ENCODE measurements at places on chromosomes 4 and X.

DNA sequence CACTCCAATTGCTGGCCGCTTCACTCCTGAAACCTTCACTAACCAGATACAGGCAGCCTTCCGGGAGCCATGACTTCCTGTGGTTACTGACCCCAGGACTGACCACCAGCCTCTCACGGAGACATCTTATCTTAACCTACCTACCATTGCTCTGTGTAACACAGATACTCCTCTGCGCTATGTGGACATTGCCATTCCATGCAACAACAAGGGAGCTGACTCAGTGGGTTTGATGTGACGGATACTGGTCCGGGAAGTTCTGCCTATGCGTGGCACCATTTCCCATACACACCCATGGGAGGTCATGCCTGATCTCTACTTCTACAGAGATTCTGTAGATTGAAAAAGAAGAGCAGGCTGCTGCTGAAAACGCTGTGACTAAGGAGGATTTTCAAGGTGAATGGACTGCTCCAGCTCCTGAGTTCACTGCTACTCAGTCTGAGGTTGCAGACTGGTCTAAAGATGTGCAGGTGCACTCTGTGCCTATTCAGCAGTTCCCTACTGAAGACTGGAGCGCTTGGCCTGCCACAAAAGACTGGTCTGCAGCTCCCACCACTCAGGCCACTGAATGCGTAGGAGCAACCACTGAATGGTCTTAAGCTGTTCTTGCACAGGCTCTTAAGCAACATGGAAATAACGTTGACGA is 35.8 kb upstream of the PRDM8 start:
- DNase-seq = no peak

DNA sequence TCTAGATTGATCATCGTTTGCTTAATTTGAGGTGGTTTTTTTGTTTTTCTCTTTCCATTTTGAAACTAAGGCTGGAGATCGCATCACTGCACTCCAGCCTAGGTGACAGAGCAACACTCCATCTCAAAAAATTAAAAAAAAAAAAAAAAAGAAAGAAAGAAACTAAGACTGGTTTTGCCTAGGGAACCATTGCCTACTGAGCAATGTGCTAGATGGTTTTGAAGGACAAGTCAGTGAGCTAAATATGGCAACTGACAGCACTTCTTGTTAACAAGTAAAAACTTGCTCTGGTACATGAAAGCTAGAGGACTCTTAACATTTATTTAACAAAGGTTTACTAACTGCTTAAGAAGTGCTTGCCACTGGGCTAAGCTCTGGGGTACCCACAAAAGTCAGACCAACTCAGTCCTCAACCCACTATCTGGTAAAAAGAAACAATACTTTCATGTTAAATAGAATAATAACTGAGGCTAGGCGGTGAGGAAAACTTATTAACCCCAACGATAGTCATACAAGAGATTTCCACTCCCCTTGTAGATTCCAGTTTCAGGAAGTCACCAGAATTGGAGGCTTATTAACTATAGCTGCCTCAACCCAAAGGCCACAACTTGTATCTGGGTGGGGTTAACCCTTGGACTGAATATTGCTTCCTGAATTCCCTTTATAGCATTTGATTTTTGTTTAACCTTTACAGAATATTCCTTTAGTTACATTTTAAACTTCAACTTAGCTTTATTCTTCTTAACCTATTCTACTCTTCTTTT is 111.6 kb downstream of the FRYL start:
- DNase-seq = no peak

DNA sequence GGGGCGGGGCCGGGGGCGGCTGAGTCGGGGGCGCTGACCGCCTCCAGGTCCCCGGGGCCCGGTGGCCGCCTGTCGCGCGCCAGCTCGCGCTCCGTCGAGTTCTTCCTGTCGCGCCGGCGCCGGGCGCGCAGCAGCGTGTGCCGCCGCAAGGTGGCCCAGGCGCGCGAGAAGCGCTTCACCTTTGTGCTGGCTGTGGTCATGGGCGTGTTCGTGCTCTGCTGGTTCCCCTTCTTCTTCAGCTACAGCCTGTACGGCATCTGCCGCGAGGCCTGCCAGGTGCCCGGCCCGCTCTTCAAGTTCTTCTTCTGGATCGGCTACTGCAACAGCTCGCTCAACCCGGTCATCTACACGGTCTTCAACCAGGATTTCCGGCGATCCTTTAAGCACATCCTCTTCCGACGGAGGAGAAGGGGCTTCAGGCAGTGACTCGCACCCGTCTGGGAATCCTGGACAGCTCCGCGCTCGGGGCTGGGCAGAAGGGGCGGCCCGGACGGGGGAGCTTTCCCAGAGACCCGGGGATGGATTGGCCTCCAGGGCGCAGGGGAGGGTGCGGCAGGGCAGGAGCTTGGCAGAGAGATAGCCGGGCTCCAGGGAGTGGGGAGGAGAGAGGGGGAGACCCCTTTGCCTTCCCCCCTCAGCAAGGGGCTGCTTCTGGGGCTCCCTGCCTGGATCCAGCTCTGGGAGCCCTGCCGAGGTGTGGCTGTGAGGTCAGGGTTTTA is 1.5 kb downstream of the ADRA2C start:
- peak; percentile 24 for DNase-seq

DNA sequence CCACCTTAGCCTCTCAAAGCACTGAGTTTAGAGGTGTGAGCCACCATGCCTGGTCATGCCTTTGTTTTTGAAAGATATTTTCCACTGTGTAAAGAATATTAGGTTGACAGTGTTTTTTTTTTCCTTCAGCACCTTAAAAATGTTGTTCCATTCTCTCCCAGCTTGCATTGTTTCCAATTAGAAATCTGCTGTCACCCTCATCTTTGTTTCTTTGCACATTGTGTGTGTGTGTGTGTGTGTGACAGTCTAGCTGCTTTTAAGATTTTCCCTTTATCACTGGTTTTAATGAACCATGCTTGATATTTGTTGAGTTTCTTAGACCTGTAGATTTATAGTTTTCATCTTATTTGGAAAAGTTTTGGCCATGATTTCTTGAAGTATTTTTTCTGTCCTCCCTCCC is 79.0 kb upstream of the NKX1-1 start:
- no peak for DNase-seq

DNA sequence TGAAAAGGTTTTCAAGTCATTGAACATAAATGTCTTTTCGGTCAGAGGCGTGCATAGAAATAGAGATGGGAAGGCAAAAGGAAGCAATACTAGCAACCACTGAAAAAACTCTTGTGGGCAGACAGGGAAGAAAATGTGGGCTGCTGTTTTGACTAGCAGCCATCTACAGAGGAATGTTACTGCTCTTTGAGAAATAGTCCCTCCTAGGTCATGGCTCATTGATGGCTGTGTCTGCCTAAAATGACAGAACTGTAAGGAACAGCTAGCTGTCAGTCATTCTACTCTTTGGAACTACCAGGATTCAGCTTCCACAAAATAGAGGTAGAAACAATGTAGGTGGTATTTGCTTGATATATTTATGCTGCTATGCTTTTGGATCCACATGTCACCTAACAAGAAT is 26.9 kb upstream of the TMPRSS11B start:
- no peak for DNase-seq

- no peak for DNase-seq
Measured at GRCh38 chr4:150323406-150324325, 245.4 kb downstream of the DCLK2 start.

GRCh38 chr4:78953769-78954666 is 14.8 kb upstream of the PAQR3 start:
- no peak for DNase-seq

DNA sequence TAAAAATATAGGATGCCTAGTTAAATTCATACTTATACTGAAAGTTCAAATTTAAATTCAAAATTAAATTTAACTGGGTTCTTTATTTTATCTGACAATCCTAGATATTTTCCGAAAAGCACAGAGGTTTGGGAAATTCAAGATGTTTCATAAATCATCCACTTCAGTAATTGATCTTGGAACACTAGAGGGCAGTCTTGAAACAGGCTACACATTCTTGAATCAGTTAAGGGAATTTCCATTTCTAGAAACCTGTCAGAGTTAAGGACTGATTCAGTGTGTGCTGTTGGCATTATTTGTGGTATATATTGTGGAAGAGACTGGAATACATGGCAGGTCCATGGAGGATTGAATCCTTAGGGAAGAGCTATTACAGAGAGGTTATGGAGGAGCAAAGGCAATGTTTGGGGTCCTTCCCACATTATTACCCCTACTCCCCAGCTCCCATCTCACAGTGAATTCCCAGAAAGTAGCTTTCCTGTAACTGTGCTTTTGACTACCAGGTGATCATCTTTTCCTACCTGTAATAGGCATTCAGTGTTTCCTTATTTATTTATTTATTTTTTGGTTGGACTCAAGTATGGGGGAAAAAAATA is 92.9 kb downstream of the EGF start:
- peak; percentile 62 for DNase-seq

GRCh38 chr4:159390648-159391047 is 287.8 kb downstream of the RAPGEF2 start:
- DNase-seq = no peak

DNA sequence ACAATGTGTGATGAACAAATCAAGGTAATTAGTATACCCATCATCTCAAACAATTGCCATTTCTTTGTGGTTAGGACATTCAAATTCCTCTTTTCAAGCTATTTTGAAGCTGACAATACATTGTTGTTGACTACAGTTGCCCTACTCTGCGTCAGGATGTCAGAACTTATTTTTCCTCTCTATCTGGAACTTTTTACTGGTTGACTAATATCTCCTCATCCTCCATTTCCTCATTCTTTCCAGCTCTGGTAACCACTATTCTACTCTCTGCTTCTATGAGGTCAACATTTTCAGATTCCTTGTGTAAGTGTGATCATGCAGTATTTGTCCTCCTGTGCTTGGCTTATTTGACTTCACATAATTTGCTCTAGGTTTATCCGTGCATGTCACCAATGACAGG is 240.5 kb upstream of the HS3ST1 start:
- DNase-seq = no peak

DNA sequence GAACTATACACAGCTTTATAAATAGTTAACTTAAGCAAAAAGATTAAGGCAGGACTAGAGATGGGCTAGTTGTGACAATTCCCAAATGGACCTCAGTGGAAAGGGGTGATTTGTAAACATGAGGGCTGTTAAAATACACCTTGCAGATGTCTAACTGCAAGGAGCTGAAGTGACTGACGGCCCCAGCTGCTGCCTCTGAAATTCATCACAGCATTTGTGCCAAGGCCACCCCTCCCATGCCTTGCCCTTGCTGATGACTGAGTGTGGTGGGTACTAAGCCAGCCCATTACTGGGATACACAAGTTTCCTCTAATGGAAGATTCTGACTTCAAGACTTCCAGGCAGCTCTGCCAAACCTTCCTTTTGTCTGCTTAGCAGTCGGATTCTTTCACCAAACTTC is 23.7 kb upstream of the EGFL6 start:
- no peak for DNase-seq

Measured in activated CD4-positive, alpha-beta T cell treated with anti-CD3 and anti-CD28 coated beads, Interleukin-2, amount 50 U/mL, for 16 hours (primary cell).